CD4-positive, alpha-beta T cell (primary cell): ENCODE measurements at places on chromosomes 12 and 14.
A peak's percentile ranks its signal among the peaks of the same experiment; 100 is the strongest.

DNA sequence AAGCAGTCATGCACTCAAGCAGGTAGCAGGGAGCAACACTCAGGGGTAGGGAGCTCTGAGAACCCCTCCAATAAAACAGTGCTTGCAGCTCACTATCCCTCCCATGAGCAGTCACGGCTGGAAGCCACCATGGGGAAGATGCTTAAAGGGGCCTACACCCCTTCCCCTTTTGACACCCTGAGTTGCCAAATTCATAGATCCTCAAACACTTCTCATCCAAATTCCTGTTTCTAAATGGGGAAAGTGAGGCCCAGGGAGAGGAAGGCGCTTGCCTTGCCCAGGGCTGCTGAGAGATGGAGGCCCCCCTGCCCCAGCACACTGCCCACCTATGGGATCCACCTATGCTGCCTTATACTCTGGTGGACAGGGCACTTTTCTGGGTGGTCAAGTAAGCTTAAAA, 7.2 kb upstream of the ENDOU start:
- no peak for DNase-seq

DNA sequence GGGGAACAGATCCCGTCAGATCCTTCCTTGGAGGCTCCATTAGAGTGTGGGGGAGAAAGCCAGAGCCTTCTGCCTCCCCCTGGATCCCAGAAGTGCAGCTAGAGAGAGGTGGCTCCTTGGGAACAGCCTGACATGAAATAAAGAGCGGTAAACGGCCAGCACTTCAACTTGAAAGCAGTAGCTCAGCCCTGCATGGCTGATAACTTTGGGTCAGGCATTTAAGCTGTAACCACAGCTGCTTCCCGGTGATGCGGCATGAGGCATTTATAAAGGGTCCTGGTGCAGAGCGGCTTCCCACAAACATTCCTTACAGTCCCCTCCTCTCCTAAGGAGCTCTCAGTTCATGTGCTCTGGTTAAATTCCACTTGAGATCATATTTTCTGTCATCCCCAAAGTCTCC, 960.3 kb downstream of the VRK1 start:
- no peak for DNase-seq

- no peak for DNase-seq
Observed at GRCh38 chr12:68609998-68610369, 715 bp upstream of the RAP1B start.

GRCh38 chr14:35932136-35932535, 106.0 kb downstream of the BRMS1L start:
- DNase-seq = no peak

DNA sequence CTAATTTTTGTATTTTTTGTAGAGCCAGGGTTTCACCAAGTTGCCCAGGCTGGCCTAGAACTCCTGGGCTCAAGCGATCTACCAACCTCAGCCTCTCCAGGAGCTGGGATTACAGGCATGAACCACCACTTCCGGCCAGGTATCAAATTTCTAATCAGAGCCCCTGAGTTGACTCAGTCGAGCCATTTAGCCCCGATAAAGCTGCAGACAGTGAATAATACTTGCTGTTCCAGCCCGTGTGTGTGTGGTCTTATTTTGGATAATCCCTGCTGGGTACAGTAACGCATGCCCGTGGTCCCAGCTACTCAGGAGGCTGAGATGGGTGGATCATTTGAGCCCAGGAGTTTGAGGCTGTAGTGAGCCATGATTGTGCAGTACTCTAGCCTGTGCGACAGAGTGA, 57.0 kb downstream of the TEAD4 start:
- no peak for DNase-seq

DNA sequence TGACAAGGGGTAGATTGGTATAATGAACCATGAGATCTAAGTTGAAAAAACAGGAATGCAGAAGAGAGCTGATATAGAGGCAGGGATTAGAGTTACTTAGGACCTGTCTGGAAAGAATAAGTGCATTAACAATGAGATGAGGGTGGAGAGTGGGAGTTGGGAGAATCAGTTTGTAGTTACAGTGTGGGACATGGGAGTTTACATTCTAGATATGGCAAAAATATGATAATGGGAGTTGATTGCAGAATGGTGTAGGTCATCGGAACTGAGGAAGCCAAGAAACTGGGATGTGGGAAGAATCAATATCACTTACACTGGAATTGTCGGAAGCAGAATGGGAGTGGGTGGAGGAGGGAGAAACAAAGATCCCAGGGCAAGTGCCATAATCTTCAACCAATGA, 301.1 kb upstream of the NPAS3 start:
- no peak for DNase-seq

DNA sequence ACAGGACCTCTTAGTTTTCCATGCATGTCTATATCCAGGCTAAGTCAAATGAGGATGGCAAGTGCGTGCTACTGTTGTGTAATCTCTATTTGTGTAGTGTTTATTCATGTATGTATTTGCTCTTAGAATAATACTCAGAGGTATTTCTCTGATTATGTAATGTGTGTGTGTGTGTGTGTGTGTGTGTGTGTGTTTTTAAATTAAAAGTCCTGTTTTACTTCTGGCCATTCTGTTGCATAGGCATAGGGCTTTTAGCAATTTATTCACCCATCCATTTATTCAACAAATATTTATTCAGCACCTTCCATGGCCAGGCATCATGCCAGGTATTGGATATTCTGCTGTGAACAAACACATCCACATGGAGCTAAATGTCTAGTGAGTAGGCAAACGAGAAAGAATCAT, 63.5 kb downstream of the PELI2 start:
- DNase-seq = no peak

- no peak for DNase-seq
Observed at GRCh38 chr12:93714382-93714781, 37.2 kb downstream of the CRADD start.

DNA sequence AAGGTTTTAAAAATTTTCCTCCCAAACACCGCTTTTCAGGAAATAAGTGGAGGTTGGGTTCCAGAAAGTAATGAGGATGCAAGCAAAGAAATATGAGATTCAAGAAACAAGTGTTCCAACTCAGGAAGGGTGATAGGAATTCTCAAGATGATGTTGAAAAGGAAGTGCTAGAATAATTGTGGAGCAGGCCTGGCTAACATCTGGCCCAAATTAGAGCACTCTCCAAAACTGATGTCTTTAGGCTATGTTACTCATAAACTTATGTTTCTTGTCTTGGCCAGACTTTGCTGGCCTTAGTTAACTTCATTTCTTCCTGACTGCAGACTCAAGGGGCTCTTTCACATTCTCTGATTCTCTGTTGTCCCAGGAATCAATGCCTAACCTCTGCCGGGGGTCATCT, 116.3 kb downstream of the TMTC3 start:
- DNase-seq = no peak

GRCh38 chr14:22735096-22735495, 31.4 kb upstream of the OXA1L start:
- no peak for DNase-seq

- DNase-seq = no peak
Observed at GRCh38 chr12:128909653-128910052, 56.4 kb downstream of the GLT1D1 start.

- DNase-seq = no peak
Observed at GRCh38 chr12:87925021-87925420, 104.2 kb downstream of the C12orf50 start.

DNA sequence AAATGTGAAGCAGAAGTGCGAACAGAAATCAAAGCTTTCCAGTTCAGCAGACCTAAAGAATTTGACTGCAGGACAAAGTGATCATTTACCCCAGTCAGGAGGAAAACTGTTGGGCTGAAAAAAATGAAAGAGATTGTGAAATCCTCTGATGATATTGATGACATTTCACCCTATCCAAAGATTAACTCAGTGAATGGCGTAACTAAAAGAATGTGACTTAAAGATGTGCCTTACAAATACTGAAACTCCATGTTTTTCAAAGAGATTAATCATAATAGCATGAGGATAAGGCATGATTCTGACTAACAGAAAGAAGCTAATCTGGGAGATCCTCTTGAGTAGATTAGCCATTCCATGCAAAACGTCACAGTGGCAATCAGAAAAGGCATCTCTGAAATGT, 225.6 kb downstream of the DUSP6 start:
- DNase-seq = no peak

GRCh38 chr12:132244724-132245295, 84.6 kb downstream of the GALNT9 start:
- no peak for DNase-seq

DNA sequence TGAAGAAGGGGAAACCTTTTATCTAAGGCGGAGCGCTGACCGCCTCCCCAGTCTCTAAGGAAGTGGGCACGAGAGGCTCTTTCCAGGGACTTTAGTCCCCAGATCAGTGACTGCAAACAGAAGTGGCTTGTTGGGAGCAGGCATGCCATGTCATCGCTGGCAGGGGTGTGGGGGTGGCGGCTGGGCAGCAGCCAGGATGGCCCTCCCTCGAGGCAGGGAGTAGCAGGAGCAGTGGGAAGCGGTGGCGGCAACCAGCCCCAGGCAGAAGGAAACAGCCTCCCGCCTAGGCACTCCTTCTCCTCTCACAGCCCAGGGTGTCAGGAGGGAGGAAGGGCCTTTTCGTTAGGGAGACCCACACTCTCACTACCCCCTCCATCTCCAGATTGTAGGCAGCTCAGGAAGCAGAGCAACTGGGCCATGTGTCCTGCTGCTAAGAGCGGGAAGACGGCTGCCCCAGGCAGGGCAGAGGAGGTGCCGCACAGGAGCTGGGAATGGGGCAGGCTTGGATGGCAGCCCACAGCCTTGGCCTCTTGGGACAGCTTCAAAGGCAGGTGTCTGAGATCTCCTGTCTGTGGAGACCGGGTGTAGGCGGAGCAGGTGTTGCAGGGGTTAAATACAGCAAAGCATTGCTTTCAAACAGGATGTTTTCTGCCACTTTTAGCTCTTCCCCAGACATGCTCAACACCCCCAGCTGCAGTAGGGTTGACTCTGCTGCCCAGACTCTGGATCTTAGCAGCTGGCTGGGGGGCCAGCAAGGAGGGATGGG, 21.8 kb downstream of the VDR start:
- peak; percentile 34 for DNase-seq

GRCh38 chr14:80172375-80173051, 38.8 kb downstream of the DIO2 start:
- no peak for DNase-seq

DNA sequence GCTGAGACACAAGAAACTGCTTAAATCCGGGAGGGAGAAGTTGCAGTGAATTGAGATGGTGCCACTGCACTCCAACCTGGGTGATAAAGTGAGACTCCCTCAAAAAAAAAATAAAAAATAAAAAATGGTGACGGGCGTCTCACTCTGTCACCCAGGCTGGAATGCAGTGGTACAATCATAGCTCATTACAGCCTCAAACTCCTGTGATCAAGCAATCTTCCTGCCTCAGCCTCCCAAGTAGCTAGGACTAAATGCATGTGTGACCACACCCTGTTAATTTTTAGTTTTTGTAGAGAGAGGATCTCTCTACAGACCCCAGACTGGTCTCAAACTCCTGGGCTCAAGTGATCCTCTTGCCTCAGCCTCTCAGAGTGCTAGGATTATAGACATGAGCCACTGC, 9.1 kb downstream of the SNX6 start:
- no peak for DNase-seq

DNA sequence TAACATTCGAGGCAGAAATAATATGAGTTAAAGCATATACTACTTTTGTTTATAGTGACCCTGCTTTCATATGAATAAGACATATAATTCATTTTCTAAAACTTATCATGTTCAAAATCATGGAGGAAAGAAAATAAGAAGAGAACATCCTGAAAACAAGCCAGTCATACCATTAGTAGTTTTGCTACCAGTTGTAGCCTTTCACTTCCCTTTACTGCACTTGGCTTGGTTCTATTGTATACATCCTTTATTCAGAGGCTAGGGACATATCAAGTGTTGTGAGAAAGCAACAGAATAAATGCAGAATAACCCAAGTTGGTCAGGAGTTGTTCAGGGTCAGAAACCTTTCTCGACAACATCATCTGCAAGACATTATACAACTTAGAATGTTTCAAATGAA, 598.7 kb downstream of the SOX5 start:
- no peak for DNase-seq

- DNase-seq = no peak
Observed at GRCh38 chr12:25959071-25959961, 834 bp downstream of the RASSF8 start.

DNA sequence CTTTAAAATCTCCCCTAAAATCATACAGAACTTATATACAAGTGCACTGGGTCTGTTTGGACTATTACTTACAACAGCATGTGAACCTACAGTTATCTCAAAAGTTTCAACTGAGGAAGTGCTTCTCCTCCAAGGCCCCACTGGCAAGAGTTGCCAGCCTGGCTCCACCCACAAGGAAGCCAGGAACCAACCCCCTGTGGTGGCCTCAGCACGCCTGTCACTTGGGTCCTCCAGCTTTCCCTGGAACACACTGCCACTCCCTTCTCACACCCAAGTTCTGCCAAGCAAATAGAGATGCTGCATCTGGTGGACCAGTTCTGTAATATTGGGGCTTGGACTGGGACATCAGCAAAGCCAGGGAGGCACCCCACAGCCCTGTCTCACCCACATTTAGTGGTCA, 115.4 kb downstream of the GCH1 start:
- no peak for DNase-seq

- DNase-seq = no peak
Observed at GRCh38 chr12:52056801-52057637, 5.8 kb downstream of the NR4A1 start.

- DNase-seq = no peak
Observed at GRCh38 chr12:46413368-46413767, 40.8 kb upstream of the SLC38A2 start.
